ENCODE measurements at places on chromosomes 2 and 18.
A peak's percentile ranks its signal among the peaks of the same experiment; 100 is the strongest.

GRCh38 chr2:175626796-175627195 is 375.3 kb downstream of the LNPK start:
- no peak for DNase-seq

DNA sequence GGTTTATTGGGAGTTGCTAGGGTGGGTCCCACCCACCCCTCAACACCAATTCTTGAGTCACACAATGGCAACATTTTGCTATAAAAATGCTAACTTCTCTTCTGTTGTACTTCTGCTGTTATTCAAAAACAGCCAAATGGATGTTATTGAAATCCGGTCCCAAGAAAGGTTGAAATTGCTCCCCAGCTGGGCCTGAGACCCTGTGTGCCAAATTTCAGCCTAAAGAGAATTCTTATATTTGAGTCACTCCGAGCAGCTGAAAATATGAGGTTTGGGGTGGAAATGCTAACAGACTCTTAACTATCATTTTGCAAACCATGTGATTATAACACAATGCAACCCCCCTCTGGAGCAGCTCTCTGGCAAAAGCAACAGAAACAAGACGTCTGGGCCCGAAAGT is 27.0 kb upstream of the ACVR1 start:
- no peak for DNase-seq

GRCh38 chr2:204415406-204416181 is 129.7 kb upstream of the PARD3B start:
- DNase-seq = no peak

DNA sequence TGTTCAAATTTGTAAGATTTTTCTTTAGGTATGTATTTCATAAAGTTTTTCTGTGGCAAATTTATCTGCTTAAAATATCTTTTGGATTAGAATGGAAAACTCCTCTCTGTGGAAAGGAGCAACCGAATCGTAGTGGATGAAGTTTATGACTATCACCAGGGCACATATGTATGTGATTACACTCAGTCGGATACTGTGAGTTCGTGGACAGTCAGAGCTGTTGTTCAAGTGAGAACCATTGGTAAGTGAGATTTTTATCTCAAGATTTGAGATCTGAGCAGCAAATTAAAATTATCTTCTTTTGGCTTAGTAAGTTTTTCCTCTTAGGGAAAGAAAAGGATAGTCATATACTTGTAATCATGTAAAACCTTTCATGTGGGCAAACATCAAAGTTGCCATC is 14.2 kb downstream of the IL18RAP start:
- no peak for DNase-seq

- no peak for DNase-seq
Observed at GRCh38 chr2:224142397-224143312, 103.6 kb upstream of the SERPINE2 start.

GRCh38 chr2:237092920-237093781 is 7.5 kb downstream of the COPS8 start:
- no peak for DNase-seq

GRCh38 chr2:169797601-169798000 is 1.1 kb upstream of the SSB start:
- no peak for DNase-seq

DNA sequence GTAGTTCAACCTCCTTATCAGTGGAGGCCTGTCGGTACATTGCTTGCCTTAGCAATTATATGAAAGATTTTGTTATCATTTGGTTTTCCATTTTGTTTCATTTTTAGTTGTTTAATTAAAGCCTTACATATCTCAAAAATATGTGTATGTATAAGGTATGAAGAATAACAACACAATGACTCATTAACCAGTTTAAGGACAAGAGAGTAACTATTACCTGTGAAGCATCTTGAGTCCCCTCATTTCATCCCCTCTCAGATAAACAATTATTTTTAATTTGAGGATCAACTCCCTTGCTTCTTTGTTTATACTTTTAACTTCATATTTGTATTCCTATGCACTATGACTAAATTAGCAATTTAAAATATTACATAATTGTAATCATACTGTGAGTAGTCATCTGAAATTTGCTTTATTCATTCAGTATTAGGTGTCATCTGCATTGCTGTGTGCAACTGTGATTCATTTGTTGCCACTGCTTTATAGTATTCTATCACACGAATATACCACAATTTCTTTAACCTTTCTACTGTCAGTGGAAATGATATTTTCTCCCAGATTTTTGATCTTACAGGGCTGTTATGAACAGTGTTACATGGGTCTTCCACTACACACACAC is 126.4 kb downstream of the RNF152 start:
- DNase-seq = no peak

- no peak for DNase-seq
Observed at GRCh38 chr2:10243926-10244270, 58.8 kb upstream of the HPCAL1 start.

DNA sequence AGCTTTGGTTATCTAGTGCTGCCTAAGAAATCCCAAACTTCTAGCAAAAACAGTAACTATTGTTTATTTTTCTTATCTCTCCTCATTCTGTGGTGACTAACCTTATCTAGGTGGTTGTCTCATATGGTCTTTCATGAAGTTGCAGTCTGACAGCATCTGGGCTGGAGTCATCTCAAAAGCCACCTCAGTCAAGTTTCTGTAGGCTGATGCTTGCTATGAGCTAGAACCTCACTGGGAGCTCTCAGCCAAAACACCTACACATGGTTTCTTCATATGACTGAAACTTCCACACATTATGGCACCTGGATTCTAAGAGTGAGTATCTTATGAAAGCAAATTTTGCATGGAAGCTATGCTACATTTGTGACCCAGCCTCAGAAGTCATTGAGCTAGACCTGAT is 596.4 kb upstream of the VRK2 start:
- DNase-seq = no peak

GRCh38 chr18:57107140-57107832 is 39.6 kb upstream of the BOD1L2 start:
- no peak for DNase-seq

DNA sequence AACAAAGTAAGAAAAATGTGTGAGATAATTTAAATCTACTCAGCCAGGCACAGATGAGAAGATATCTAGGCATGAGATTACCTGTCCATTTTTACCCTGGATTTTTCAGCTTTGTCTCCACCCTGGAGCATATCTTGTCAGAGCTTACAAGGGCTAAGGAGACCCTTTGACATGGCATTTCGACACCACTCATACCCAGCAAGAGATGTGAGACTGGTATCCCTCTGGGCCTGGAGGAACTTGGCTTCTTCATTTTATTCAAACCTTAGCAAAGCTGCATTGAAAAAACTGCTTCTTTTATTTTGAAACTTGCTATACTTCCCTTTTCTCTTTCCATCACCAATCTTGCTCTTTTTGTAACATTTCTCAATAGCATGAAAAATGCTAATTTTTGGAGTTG is 194.9 kb upstream of the HNMT start:
- DNase-seq = no peak

DNA sequence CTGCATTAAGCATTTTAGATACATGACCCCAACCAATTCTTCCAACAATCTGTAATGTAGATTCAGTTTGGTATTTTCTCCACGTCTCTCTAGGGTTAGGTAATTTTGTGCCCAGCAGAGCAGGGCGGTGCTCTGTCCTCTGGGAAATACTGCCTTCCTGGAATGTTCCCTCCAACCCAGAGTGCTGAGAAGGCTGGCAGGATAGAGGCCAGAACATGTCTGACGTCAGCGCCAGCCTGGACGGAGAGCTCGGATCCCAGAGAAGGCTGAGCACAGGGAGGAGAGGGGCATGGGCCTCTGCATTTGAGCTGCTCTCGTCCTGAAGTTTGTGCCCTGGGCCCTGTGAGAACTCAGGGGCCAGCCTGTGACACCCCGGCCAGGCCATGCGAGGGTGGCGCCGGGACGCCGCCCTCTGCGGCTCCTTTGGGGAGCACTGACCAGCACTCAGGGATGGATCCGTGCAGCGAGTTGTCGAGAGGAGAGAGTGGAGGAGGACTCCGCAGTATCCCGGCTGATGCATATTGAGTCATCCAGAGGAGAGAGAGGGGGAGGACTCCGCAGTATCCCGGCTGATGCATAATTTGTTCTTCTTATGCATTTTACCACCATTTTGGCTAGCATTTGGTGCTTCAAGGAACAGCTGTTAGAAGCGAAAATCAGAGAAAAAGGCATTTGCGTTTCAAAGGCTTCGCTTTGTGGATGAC is 80.0 kb upstream of the PXDN start:
- DNase-seq = no peak

- DNase-seq = no peak
Observed at GRCh38 chr2:201654616-201655384, 11.5 kb upstream of the TMEM237 start.

DNA sequence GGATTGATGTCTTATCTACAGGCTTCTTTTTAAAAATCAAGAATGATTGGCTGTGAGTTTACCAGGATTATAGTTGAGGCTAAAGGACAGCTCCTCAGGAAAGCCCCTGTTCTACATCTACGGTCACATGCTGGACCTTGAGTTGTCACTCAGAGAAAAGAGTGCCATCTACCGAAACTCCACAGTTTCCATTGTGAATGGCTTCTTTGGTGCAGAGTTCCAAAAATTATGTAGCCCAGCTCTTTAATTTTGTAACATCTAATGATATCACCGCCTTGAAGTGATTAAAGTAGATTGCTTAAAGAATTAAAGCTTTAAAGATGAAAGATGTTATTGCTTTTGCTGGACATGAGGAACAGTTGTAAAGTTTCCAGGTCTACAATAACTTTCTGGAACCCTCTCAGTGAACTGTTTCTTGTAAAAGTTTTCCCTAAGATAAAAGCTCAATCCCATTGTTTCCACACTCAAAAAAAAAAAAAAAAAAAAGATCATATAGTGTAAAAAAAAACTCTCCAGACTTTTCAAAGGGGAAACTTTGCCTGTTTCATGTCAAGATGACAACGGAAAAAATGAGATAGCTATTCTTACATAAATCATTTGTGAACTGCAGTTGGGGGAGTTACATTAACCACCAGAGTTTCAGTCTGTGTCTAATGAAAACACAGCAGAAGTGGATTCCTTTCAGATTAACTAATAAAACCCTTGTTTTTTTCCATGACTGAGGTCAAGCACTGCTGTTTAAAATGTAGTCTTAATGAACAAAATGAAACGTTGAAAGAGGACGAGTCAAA is 4.3 kb downstream of the COL3A1 start:
- no peak for DNase-seq

DNA sequence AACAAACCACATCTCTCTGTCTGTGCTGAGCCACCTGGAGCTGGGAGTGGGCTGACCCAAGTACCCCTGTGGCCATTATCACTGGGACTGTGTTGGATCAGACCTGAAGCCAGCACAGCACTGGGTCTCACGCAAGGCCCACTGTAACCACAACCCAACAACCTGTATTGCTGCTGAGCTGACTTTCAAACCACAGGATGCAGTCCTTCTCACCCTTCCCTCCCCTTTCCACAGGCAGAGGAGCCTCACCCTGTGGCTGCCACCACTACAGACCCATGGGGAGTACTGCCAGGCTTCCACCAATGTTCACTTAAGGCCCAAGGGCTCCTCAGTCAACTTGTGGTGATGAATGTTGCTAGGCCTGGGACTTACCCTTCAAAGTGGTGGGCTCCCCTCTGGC is 135.7 kb downstream of the DIS3L2 start:
- DNase-seq = no peak

- peak; percentile 94 for DNase-seq
Observed at GRCh38 chr18:3451183-3451988, 1.4 kb downstream of the TGIF1 start.

DNA sequence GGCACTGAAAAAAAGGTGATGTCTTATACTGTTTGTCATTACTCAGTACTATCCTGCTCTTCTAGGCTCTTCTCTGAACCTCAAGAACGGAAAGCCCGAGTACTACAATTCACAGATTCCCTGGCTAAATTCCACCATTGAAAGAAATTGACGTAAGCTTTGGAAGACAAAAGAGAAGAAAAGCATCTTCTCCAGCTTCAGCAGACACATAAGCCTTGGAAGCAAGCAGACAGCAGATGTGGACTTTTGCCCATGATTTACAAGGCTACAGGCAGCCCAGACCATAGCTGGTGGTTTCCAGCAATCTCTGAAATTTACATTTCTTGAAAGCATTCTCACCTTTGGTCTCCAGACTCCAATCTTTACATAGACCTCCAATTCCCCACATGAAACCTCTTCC is 289.0 kb downstream of the C1D start:
- no peak for DNase-seq

DNA sequence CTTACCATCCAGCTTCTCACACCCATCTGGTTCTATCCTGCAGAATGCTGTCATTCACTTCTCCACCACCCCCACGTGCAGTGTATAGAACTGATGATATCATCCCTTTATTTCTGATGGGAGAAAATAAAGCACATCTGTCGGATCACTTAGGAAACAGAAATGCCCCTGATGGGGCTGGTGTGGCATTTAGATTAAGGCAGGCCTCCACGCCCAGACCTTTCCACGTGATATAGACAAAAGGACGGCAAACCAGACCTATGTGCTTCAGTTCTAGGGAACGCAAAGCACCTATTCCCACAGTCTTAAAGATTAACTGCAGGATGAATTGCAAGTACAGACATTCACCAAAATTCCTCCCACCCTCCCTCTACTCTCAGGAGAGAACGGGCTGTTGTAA is 27.6 kb upstream of the CABLES1 start:
- DNase-seq = no peak

- DNase-seq = no peak
Observed at GRCh38 chr2:215847718-215848117, 165.6 kb downstream of the MREG start.

DNA sequence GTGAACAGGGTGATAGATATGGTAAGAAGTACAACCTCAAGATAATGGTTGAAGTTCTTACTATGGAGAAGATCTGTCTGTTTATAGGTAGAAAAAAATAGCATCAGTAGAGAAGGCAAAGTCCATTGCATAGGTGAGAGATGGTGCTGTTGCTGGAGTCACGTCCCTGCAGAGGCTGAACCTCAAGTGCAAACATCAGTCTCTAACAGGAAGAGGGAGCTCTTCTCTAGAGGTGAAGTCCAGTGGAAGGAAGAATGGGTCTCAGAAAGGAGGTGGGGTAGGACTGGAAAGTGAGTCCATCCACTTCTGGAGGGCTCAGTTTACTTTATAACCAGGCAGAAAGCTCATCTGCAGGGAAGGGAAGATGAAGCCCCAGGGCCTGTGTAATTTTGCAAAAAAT is 337.7 kb downstream of the MEIS1 start:
- DNase-seq = no peak

GRCh38 chr2:235864733-235865515 is 303.3 kb downstream of the GBX2 start:
- no peak for DNase-seq

GRCh38 chr18:50360611-50361010 is 14.2 kb upstream of the SKA1 start:
- no peak for DNase-seq

GRCh38 chr2:76808732-76809131 is 713.4 kb downstream of the LRRTM4 start:
- no peak for DNase-seq

DNA sequence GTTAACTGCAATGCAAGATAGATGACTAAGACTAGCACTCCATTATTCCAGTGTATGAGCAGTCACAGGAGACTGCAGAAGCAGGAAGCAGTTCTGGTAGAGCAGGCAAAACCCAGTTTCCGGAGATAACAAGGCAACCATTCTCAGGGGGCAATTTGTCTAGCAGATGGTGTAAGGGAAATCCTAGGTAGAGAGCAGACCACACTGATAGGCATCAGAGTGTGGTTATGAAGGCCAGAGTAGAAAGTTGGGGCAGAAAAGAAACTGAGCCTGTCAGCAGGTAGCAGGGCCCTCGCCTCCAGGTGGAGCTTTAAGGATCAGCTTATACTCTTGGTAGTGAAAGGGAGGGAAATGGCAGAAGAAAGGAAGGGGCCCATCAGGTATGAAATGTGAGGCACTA is 164.4 kb downstream of the PDE11A start:
- DNase-seq = no peak
